ENCODE measurements at places on chromosomes 4 and X. TPM values are rescaled to one million over a fixed set of nuclear protein-coding genes. Genes with fewer than 3 reads are reported as not detected.

DNA sequence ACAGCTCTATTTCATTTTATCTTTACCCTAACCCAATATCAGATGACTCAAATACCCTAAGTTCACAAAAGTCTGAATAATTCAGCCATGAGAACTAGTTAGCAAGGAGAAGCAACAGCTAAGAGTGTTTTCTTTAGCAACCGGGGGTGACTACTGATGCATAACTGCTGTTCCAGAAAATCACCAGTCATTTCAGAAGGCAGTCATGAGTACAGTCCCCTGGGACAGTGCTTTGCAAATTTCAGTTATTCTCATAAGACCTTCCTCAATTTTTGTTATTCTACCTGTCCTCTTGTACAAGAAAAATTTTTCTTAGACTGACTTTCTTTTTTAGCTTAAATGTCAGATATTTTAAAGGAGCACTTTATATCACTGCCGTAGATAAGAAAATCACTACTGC is 16.4 kb downstream of the BANK1 start:
- DNase-seq, result no peak

DNA sequence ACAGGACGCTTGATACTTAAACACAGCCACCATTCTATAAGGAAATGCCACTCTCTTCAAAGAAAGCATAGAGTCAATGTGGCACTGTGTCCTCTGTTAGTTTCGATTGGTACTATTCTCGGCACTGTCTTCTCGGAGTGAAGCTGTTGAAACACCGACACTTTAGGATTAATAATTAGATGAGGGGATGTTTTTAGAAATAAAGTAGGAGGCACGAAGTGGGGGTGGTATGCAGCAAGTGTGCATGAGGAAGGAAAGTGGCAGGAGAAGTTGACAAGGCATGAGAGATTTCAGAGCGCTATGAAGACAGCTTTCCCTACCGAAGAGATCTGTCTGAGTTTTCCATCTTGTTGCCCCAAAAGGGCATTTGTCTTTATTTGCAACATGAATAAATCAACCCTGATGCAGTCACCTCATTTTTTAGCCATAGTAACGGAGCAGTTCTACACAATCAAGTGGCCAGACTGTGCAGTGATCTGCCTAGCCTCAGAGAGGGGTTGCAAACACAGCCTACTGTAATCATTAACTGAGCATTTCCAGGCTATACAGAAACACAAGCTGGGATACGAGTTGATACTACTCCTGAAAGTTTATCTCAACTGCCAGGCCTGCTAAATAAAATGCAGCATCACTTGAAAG is 8.3 kb downstream of the GPRIN3 start:
- DNase-seq, result no peak

GRCh38 chr4:71189471-71189870 is 149.3 kb upstream of the SLC4A4 start:
- no peak for DNase-seq

DNA sequence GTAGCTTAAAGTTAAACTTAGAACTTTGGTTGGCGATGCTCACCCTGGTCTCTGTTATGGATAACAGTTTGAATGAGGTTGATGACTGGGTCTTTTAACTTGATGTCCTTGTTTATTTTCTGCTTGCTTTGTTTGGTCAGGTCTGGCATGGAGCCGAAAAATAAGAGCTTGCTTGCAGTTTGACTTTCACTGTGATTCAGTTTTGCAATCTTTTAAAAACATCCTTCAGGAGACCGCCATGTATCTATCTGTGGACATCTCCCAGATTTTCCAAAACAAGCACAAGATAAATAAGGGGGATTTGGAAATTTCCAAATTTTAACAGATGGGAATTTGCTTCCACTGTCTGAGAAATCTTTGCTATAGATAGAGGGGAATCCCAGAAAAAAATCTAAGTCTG is 246.7 kb downstream of the PALLD start:
- DNase-seq, result no peak

The PPBP gene
- 4.1 TPM for total RNA-seq

- DNase-seq, result no peak
Observed at GRCh38 chrX:48965959-48966358, 5.7 kb downstream of the KCND1 start.

DNA sequence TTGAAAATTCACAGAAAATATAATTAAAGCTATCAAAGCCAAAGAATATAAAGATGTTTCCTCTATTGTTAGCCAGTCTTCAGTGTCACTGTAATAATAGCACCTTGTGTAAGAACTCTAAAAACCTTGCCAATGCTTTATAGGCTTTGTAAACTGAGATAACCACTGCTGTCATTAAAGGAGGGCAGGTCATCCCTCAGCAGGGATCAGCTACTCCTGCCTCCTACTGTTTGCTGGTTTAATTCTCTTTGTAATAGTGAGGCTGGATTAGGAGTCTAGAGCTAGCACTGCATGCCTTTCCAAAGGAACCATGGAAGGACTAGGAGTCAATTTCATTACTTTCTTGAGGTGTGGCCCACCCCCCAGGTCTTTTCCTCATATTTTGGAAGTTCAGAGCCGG is 46.2 kb downstream of the FHIP1A start:
- DNase-seq, result no peak

- DNase-seq, result no peak
Observed at GRCh38 chr4:185309770-185310169, 86.0 kb downstream of the LRP2BP start.

- no peak for DNase-seq
Observed at GRCh38 chr4:78706302-78706701, 69.8 kb upstream of the BMP2K start.

The SFRP2 gene
- total RNA-seq, result 0.82 TPM

GRCh38 chrX:68461576-68461975 is 28.3 kb upstream of the OPHN1 start:
- DNase-seq, result no peak

DNA sequence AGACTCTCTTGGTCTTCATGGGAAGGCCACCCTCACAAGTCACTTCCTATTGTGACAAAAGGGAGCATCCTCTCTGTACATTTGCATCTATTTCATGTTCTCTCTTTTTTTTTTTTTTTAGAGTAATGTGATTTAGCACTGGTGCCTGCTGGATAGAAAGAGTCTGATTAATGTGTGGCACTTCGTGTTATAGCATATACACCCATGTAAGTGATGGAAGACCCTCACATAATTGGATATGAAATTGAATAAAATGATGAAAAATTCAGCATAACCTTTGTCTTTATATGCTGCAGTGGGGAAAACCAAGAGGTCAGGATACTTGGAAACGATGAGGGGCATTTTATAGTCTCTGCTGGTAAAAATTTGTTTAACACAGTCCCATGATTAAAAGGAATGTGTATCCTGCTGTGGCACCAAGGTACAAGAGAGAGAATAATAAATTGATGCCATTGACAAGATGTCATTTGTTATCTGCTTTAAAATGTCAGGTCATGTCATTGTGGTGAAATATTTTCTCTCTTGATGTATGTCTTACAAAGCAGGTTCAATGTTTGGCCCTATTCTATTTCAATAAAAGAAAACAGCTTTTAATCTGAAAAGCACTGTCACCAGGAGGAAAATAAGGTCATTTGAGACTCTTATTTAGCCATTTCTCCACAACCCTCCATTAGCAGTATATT is 1115.4 kb downstream of the STPG2 start:
- DNase-seq, result no peak

- no peak for DNase-seq
Observed at GRCh38 chr4:6502747-6503465, 30.5 kb upstream of the PPP2R2C start.

The CENPE gene
- total RNA-seq, result 3.7 TPM

The CT47B1 gene
- not detected for total RNA-seq

The CDX4 gene
- not detected for total RNA-seq

- no peak for DNase-seq
Observed at GRCh38 chr4:52172166-52172565, 121.1 kb downstream of the SPATA18 start.

The NCAPG gene
- 5.7 TPM for total RNA-seq

GRCh38 chrX:63959975-63960374 is 175.0 kb upstream of the ARHGEF9 start:
- DNase-seq, result no peak

GRCh38 chr4:184647266-184648053 is 1.8 kb downstream of the CASP3 start:
- DNase-seq, result no peak

DNA sequence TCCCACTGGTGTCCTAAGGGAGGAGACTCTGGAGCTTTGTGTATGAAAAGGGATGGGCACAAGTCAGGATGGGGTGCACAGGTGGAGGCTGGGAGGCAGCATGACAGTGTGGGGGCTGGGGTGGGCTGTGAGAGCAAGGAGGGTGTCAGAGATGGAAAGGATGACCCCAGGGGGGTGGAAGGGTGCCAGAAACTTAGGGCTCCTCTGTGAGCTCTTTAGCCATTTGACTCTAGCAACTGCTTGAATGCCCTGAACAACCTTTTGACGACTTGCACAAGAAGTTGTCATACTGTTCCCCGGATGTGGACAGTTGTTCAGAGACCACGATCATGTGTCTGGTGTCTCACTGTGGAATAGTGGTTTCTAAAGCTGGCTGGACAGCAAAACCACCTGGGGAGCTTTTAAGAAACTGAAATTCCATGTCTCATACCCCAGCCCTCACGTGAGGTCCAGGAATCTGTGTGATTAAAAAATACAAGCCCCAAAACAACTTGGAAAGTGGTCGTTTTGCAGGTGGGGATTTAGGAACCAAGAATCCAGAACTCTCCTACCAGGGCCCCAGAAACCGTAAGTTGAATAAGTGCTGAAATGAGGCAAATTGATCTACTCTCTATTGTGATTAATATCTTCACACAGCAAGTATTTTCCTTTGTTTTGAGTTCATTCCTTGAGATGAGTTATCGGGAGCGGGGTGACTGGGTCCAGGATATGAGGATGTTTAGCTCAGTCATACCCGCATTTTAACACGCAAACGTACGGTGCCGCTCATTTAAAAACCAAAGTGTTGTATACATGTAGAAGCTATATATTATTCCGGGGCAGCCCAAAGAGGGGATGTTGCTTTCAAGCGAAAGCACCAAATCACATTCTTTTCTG is 3.4 kb downstream of the RHOH start:
- no peak for DNase-seq

The CT45A5 gene
- total RNA-seq, result not detected

DNA sequence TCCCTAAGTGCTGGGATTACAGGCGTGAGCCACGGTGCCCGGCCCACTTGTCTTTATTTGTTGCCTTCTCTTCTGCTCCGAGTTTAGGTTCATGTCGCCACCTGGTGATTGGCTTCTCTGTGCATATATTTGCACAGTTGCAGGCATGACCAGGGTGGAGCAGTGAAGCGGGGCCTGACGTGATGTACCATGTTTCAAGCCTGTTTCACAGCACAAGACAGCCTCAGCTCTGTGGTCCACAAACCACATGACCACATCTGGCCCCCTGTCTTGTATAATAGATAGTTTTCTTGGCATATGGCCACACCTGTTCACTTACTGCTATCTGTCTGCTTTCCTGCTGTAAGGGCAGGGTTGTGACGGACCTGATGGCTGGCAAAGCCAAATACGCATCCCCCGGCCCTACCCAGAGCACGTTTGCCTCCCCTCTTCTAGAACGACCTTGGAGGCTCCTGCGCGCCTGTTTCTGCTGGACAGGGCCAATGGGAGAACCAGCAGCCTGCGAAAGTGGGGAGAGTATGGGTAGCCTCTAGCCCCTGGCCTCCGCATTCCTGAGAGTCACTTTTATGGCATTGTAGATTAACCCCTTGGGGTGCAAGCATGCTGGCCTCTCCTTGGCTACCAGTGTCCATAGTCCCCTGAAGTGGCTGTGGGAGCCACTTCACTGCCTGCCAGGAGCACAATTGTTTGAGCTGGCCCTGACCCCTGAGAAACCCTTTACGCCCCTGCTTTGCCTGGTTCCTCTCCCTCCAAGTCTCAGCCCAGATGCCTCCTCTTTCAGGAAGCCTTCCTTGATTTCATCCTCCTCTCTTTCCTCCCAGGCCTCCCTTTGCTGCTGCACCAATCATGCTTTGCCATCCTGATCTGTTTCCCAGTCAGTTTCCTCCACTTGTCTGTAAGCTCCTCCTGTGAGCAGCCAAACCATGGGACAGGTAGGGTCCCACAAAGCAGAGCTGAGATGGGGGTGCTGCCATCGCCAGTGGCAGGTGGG is 6.0 kb upstream of the SH3TC1 start:
- DNase-seq, result no peak

The DCAF4L1 gene
- total RNA-seq, result under 0.01 TPM

GRCh38 chr4:56371426-56372220 is 15.7 kb downstream of the AASDH start:
- DNase-seq, result no peak

DNA sequence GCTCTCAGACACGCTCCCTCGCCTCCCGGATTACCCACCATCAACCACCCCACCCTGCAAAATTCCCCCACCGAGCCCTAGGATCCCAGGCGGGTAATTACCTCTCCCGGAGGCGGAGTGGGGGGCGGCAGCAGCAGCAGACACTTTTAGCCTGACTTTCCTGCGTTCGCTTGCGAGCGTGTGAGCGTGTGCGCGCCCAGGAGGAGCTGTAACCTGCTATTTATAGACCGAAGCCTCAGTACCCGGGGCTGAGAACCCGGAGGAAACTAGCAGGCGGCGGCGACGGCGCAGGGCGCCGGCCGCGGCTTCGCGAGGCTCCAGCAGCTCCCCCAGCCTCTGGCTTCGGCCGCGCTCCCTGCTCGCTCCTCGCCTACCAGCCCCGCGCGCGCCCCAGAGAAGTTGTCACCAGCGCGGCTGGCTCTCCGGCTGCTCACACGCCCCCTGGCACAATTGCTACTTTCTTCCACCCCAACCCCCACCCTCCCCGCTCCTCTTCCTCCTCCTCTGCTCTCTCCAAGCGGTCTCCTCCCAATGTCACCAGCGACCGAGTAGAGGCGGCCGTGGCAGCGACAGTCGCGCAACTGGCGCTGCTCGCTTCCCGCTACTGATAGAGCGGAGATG is at the start of gene INPP4B:
INPP4B (minus strand) TSS at position 194 of the 621 bp plus-strand sequence.
- peak; percentile 11 for DNase-seq

DNA sequence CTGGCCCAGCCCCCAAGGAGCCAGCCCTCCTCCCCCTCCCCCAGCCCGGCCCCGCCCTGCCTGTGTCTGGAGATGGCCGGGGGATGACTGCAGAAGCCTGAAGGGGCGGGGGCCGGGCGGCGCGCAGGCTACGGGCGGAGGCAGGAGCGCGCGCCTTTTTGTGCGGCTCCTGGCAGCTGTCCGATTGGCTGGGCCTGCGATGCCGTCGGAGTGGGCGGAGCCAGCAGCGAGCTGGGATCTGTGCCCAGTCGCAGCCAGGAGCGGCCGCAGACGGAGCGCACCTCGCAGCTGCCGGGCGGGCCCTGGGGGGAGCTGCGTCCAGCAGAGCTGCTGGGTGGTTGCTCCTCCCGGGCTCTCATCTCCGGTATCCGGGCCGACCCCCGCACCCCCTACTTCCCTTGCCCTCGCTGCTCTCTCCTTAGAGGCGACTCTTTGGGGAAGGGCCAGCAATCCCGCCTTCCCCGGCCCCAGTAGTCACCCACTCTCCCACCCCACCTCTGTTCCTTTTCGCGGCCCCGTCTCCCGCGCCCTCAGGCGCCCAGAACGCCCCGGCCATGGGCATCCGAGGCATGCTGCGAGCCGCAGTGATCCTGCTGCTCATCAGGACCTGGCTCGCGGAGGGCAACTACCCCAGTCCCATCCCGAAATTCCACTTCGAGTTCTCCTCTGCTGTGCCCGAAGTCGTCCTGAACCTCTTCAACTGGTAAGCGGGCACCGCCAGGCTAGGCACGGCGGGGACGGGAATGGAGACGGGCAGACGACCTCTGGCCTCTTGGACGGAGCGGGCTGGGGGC is at the start of gene GABRQ:
GABRQ (plus strand) TSS at position 247 of the 794 bp plus-strand sequence; CDS start at position 555, 308 bp downstream.
- peak; percentile 39 for DNase-seq
